ENCODE measurements at places on chromosomes 6 and 20. TPM values are rescaled to one million over a fixed set of nuclear protein-coding genes. Genes with fewer than 3 reads are reported as not detected.

ZSCAN23 gene
- total RNA-seq, result 8.2 TPM

TNFRSF6B gene
- total RNA-seq, result 15.5 TPM

KCNK15 gene
- total RNA-seq, result 3.9 TPM

- no peak overlapping the region for H3K27ac ChIP-seq
- H3K4me3 ChIP-seq, result no peak overlapping the region
Observed at GRCh38 chr6:44727651-44728630, 340.4 kb downstream of the CDC5L start.

- peaks cover 17% of the 10 kb centered on the region for H3K36me3 ChIP-seq
- H3K27ac ChIP-seq, result no peak overlapping the region
- no peak for DNase-seq
- peaks cover 23% of the 10 kb centered on the region for H3K4me1 ChIP-seq
Observed at GRCh38 chr20:62301111-62301668, 1.6 kb upstream of the ADRM1 start.

All from thyroid gland (tissue), 4 donors.